ENCODE measurements at places on chromosomes 3 and 15. TPM values are rescaled to one million over a fixed set of nuclear protein-coding genes. Genes with fewer than 3 reads are reported as not detected.

The ADGRG7 gene
- total RNA-seq: not detected

The SNRK gene
- 14.8 TPM for total RNA-seq

The CTSH gene
- total RNA-seq: 11.2 TPM

The IL17RD gene
- 8.9 TPM for total RNA-seq

The SH2D7 gene
- under 0.01 TPM for total RNA-seq

The CACNA2D2 gene
- not detected for total RNA-seq
